ENCODE measurements at places on chromosomes 6 and 20. TPM values are rescaled to one million over a fixed set of nuclear protein-coding genes. Genes with fewer than 3 reads are reported as not detected.

DNA sequence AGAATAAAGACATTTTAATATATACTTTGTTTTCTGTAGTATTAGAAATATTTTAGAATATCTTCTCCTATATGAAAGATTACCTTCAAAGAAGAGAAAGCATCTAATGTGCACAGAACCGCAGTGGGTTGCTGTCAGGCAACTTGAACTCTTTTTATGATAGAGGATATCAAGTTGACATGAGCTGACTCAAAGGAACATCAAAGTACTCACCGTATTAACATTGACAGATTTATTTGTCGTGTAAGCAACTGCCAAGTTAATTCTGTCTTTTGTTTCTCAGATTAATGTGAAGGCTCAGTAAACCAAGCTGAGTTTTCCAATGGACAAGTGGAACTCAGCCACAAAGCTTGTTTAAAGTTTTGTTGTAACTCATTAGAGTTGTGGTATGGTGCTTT, 2.2 kb upstream of the GINM1 start:
- no peak for DNase-seq

- no peak for DNase-seq
Measured at GRCh38 chr6:2751871-2752270, 1.1 kb upstream of the MYLK4 start.

Gene CCN6
- not detected for total RNA-seq

GRCh38 chr6:84151669-84152068, 75.8 kb downstream of the CEP162 start:
- DNase-seq: no peak

- no peak for DNase-seq
Measured at GRCh38 chr6:141421378-141421777, 711.3 kb upstream of the GJE1 start.

DNA sequence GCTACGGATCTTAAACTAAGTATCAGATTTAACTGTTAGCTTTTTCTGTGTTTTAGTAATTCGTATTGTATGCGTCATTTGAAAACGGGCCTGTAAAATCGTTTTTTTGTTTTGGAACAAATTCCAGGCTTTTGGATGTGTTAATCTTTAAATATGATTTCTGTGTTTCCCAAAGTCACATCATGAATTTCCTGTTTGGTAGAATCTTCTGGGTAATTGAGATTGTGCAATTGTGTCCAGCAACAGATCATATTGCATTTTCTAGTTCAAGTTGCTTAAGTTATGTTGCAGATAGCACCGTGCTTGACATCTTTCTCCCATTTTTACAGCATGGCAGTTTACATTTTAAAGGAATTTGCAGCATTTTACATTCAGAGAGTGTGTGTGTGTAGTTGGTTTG, 1.9 kb downstream of the MAPK14 start:
- no peak for DNase-seq

DNA sequence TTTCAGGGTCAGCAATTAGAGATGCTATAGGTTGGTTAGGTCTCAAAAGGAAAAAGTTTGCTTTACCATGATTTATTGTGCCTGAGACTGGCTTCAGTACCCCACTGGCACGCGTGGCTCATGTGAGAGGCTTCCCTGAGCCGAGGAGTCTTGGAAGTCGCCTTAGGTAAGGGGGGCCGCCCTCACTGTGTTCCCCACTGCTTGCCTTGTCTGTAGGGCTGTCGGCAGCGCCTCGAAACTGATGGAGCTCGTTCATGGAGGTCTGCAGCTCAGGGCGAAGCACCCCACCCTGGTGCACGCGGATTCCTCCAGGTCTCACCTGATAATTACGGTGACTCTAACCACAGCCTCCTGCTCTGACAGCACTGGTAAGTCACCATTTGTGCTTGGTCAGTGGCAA, 39.2 kb downstream of the FRMD1 start:
- no peak for DNase-seq

GRCh38 chr6:166031275-166031674, 136.4 kb downstream of the TBXT start:
- no peak for DNase-seq

- peak; percentile 15 for DNase-seq
Measured at GRCh38 chr20:20435453-20435852, 67.5 kb downstream of the INSM1 start.
